ENCODE measurements at places on chromosomes 6 and 20. TPM values are rescaled to one million over a fixed set of nuclear protein-coding genes. Genes with fewer than 3 reads are reported as not detected.

SLC17A5 gene
- total RNA-seq = 5.3 TPM

PTCHD4 gene
- not detected for total RNA-seq

HLA-DPB1 gene
- total RNA-seq = 10.6 TPM

- DNase-seq = no peak
These were observed 388.0 kb downstream of the GJA1 start for GRCh38 chr6:121823437-121823851.

DNA sequence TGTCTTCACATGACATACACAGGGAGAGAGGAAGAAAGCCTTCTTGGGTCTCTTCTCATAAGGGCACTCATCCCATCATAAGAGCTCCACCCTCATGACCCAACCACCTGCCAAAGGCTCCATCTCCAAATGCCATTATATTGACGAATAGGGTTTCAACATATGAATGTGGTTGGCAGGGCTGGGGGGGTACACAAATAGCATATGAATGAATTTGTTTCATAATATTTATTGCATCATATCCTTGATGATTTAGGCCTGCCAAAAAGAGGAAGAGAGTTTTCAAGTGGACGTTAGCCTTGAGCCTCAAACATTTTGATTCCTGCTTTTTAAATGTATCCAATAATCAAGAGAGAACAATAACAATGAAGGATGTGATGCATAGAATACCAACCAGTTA, 26.2 kb upstream of the OPRM1 start:
- DNase-seq = no peak

DNA sequence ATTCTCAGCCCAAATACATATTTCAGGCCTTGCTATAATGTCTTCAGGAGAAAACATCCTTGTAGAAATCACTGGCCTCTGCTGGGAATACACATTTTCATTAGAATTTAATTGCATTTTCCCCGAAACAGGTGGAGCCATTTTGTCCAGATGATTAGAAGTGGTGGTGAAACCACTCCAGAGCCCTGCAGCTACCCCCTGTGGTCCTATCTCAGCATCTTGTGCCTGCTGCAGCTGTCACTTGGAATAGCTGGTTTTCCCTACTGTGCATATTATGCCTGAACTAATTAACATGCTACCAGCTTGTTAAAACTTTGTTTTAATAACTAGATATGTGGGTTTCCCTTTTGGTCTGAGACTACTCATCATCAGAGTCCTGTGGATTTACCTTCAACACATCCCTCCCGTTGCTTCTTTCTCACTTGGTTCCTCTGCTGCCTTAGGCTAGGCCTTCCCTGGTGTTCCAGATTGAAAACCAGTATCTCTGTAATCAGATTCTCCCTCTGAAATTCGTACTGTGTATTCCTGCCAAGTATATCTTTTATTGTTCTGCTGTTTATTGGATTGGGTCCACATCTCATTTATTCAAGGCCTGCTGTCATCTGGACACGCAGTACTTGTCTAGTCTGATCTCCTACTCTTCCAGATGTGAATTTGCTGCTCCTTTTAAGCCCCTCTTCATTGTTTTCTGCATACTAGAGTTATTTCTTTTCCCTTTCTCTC, 15.2 kb downstream of the DNAH8 start:
- no peak for DNase-seq

- no peak for DNase-seq
These were observed 25.0 kb upstream of the DEFB125 start for GRCh38 chr20:62487-62886.

DNA sequence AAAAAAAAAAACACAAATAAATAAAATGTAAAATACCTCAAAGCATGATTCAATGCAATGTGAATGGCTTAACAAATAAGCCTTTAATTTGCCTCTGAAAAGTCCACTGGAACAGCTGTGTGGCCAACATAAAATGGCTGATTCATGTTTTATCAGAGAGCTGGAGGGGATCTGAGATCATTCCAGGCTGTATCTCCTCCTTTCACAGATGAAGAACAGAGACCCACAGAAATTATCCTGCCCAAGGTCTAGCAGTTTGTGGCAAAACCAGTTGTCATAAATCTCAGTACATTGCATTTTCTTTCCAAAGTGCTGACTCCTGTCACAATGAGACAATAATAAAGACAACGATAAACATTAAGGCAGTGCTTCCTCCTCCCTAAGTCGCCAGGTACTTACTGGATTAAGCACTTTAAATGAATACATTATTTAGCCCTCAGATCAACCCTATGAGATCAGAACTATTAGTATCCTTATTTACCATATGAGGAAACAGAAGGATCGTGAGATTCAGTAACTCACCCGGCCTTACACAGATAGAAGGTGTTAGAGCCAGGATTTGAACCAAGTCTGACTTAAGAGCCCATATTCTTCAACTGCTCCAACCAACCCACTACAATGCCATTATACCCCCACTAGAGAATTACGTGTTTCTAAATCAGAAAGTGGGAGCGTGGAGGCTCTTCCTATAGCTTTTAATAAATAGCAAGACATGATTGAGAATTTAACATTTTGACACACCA, 118.3 kb downstream of the KIF13A start:
- DNase-seq = no peak
